GM19239 (cell line): ENCODE measurements at places on chromosomes 1 and 21.

DNA sequence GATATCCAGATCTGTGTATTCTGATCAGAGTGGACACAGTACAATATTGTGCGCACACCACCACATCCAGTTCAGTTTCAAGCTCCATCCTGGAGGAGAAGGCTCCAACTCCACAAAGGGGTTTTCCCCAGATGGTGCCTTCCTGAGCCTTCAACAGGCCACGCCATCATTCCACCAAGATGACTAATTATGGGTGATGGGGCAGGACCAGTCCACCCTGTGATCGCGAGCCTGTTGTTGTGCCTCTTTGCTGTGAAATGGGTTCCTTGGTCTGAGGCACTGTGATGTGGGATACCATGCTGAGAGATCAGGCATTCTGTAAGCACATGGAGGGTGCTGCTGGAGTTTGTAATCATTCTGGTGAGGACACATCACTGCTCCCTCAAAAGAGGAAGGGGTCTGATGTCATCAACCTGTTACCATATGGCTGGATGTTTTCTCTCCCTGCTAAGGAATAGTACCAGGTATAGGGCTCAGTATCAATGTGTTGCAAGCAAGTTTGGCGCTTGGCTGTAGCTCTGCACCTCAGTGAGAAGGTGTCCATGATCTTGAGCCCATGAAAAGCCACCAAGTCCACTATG, 6.7 kb upstream of the SH2D2A start:
- no peak for DNase-seq

GRCh38 chr21:44424608-44425306, 30.6 kb upstream of the LRRC3 start:
- DNase-seq: no peak

GRCh38 chr1:90176530-90176929, 181.6 kb downstream of the ZNF326 start:
- DNase-seq: no peak

DNA sequence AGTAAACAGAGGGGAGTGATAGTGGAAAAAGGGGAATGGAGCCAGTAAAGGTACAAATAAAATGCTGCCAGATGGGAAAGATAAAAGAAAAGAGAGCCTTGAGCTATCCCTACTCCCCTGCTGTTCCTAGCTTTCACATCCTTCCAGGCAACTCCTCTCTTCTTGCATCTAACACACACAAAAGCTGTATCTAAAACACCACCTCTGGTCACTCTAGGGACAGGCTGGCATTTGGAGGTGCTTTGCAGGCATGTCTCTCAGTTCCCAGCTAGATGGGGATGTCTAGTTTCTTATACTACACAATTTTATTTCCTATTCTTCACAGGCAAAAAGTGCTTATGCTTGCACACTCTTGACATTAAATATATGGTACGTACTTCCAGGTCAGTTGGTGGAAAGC, 185.1 kb upstream of the ST6GALNAC5 start:
- no peak for DNase-seq

DNA sequence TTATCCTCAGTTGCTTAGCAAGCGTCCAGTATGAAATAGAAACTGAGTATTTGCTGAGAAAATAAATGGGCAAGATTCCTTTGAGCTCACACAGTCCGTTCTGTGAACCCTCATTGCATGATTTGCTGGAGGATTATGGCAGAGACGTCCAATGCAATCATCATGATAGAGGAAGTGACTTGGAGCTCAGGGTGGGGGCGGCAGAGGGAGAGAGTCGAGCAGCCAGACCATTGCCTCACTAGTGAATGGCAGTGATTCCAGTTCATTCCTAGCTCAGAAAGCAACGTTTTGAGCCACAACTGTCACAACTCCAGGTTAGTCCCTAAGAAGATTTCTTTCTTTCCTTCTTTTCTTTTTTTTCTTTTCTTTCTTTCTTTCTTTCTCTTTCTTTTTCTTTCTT, 27.5 kb upstream of the COL9A2 start:
- DNase-seq: no peak

DNA sequence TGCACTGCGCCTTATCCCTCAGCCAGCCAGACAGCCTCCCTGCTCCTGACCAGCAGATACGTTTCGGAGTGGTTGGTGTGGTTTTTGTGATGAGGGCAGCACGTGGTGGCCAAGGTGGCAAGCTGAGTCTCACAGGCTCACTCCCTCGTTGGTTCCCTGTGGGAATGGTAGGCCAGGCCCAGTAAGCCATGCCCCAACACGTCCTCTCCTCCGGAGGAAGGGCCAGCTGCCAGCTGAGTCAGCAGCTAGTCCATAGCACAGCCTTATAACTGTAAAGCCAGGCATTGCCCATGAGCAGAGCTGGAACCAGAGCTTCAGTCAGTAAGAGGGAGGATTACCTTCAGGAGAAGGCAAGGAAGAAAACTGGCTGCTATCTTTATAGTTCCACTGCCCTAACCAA, 29.5 kb downstream of the SZRD1 start:
- DNase-seq: no peak
